Cortex of kidney (tissue), 1 donor: ENCODE measurements at places on chromosomes 13 and 19.

- DNase-seq, result no peak
Measured at GRCh38 chr19:33821871-33822270, 25.2 kb downstream of the KCTD15 start.

- no peak for DNase-seq
Measured at GRCh38 chr13:30110301-30111070, 196.9 kb downstream of the KATNAL1 start.

DNA sequence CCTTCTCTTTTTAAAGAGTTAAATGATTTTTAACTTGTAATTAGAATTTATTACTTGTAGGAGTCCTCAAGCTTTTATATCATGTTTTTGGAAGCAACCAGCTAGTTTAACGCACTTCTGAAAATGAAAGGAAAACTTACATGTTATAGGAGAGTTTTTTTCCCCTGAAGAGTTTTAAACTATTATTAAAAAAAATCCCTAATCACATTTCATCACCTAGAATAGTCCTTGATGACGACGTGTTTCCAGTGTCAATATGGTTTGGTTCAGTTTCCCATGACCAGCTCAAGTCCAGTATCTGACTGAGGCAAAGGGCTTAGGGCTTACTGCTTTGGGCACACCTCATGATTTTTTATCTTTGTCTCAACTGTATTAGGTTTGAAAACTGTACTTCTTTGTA is 36.0 kb downstream of the URI1 start:
- no peak for DNase-seq

- no peak for DNase-seq
Measured at GRCh38 chr13:39760521-39760920, 105.1 kb downstream of the COG6 start.

DNA sequence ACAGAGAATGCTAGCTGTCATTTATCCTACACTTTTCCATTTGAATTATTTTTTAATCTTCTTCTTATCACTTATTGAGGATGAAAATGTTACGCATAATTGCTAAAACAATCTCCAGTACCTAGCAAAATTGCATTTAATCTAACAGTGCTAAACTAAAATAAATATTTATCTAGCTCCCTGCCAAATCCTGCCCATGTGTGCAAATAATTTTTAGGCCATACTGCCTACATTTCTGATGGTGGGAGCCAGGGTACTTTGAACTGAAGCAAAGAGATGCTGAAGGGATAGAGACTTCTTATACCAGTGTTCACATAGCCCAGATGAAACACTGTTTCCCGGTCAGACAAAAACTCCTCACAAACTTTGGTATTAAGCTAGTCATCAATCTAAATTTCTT is 1268.7 kb upstream of the PCDH20 start:
- DNase-seq, result no peak

GRCh38 chr19:18996351-18996750 is 37.0 kb downstream of the SUGP2 start:
- no peak for DNase-seq
